ENCODE measurements at places on chromosomes 2 and 18.
A peak's percentile ranks its signal among the peaks of the same experiment; 100 is the strongest.

DNA sequence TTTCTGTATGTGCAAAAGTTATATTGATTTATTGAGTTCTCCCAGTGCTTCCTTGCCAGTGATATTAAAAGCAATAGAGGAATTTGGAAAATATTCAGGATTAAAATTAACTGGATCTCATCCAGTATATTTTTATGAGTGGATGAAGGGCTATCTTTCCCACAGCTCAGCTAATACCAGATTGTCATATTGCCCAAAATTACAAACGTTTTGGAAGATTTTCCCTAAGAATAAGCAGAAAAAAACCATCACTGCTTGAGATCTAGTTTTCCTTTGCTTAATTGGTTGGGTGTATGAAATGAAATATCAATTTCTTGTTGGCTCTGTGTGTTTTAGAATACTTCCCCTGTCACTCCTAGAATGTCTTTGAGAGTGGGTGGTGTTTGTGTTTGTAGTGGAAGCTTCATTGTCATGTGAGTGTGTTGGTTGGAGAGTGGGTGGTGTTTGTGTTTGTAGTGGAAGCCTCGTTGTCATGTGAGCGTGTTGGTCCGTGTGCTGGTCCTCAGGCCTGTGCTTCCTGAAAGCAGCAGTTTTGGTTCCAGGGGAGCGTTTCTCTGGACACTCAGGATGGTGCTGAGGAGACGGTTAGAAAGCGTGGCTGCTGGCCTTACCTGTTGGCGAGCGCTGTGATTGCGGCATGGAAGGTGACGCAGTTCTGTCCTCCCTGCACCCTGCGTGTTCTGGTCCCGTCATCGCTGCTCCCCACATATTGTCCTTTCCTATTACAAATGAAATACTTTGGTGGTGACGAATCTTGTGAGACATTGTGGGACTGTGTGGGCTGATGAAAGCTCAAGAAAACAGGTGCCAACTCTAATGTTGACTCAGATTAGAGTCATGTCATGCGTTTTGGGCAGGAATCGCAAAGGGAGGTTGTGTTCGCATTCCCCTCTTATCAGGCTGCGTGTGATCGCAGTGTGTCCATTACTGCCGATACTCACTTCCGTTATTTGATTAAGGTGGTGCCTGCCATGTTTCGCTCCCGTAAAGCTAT is 12.4 kb downstream of the ASB1 start:
- DNase-seq, result peak; percentile 95

GRCh38 chr2:99552529-99552928 is 62.7 kb upstream of the REV1 start:
- DNase-seq, result no peak

GRCh38 chr2:63000801-63001200 is 49.8 kb upstream of the OTX1 start:
- peak; percentile 1 for DNase-seq

DNA sequence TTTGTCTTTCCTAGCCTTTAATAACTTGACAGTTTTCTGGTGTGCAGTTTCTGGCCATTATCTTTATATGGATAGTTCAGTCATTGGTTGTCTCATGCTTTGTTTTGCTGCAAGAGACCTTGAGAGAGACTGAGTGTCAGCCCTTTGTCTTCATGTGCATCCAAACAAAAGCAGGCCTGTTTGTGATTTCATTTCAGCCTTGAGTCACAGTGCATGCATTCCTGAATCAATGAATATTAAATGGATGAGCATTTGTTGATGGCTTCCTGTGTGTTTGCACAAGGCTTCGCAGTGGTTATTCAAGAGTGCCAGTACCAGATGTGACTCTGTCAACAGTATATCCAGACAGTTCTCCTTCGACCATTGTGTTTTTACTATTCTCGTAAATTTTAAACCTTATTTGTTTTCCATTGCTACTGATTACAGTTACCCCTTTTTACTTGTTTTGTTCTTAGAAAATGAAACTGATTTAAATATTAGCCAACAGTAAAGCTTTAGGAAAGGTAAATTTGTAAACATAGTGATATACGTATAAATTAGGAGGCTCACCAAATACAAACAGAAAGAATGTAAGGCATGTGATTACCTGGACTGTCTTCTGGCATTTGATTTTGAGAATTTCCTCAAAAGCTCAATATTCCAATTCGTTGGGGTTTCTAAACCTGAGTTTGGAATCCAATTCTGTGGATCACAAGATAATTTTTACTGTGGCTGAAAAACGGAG is 319.8 kb downstream of the CTNNA2 start:
- DNase-seq, result no peak

DNA sequence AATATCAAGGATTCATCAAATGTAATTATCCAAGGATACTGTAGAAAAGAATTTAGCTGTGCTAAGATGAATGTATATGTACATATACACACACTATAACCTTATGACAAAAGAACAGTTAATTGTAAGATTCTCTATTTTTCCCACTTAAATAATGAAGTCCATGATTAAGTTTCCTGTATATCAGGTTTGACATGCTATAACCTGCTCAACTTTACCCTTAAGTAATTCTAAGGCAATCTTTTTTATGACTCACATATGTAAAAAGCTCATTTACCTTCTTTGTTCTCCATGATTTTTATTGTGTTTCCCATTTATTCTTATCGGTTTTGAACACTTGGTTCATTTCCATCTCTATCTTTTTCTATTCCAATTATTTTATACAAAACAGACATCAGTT is 1213.1 kb upstream of the SLC39A10 start:
- no peak for DNase-seq

- DNase-seq, result no peak
Observed at GRCh38 chr2:236694146-236694888, 124.7 kb downstream of the ACKR3 start.

DNA sequence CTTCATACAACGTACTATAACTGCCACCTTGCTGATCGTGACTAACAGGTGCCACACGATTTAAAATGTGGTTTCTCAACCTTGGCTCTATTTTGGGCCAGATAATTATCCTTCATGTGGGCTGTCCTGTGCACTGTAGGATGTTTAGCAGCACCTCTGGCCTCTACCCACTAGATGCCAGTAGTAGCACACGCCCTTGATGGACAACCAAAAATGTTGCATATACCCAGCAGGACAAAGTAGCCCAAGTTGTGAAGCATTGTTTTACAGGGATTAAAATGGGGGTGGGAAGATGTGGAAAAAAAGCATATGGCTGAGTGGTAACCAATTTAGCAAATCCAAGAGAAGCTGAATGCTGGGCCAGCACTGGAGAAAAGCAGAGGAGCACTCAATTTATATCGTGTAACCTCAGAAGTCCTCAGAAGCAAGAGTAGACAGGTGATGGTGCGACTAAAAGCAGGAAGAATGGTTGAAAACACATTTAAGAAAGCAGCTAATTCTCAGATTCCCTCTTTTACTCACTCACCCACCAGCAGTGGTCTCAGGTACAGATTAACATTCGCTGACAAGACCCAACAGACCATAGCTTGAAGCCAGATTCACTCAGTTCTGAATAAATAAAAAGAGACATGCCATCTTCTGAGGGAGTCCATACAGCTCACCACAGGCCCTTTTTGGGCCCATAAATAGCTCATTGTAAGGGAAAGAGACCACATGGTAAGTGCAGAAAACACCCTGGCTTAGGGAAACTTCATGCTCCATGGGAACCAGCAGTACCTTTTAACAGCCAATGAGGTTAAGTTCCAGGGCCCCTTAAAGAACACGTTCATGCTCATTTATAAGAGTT is 50.6 kb downstream of the RAPH1 start:
- DNase-seq, result peak; percentile 30

- no peak for DNase-seq
Observed at GRCh38 chr2:66301022-66301766, 133.7 kb upstream of the MEIS1 start.

GRCh38 chr2:157223624-157224205 is 33.8 kb upstream of the GALNT5 start:
- DNase-seq, result no peak

GRCh38 chr2:25177211-25177611 is 8.8 kb upstream of the POMC start:
- DNase-seq, result no peak

DNA sequence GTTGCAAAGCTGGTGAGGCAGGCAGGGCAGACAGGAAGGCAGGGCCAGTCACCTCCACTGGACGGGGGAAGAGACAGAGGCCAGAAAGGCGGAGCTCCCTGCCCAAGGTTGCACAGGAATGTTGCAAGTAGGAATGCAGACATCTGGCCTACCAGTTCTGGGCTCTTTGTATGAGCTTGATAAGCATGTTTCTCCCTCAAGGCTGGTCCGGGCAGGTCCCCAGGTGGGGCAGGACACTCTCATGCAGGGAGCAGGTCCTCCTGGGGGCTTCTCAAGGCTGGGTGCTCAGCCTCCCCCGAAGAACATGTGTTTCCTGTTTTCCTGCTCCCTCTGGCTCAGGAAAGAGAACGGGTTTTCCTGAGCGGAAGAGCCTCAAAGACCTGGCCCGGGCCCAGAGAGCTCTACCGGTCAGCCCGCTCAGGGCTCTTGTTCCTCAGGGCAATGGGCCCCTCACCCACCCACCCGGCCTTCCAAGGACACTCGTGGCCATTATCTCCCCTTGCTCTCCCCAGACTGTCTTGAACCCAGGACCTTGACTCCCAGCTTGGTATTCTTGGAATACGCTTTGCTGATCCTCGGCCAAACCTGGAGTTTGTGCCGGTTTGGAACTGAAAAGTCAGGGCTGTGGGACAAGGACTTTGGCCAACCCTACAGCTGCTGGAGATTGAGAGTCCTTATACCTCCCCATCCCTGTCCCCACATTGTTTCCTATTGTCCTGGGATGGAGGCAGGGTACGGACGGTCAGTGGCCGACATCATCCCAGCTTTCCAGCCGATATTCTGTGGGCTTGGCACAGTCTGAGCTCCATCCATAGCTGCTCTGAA is 87.7 kb upstream of the HAAO start:
- no peak for DNase-seq

DNA sequence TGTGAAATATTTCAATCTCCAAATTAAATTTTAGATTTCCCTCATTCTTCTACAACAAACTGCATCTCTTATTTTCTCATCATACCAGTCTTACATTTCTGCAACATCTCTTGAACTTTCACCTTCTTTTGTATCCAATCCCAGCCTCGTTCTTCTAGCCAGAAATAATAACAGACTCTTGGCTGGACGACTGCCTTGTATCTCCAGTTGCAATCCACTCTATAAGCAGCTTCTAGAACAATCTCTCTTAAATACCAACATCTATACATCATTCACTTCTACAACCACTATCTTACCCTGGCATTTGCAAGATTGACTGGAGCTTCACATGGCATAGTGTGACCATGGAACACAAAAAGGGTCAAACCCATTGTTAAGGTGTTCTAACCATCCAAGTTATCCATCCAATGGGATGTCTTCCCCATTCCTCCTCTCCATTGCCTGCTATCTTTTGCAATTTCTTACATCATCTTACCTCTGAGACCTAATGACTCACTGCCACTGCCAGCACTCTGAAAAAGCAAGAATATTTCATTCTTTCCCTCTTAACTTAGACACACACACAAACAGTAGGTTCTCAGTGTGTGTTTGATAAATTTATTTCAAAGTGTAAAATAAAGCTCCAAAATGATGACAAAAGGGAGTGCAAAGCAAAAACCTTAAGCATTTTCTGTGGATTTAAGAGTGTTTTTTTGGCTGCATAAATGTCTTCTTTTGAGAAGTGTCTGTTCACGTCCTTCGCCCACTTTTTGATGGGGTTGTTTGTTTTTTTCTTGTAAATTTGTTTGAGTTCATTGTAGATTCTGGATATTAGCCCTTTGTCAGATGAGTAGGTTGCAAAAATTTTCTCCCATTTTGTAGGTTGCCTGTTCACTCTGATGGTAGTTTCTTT is 145.6 kb downstream of the METTL4 start:
- DNase-seq, result peak; percentile 28

GRCh38 chr18:67486534-67486933 is 30.0 kb downstream of the DSEL start:
- DNase-seq, result no peak

DNA sequence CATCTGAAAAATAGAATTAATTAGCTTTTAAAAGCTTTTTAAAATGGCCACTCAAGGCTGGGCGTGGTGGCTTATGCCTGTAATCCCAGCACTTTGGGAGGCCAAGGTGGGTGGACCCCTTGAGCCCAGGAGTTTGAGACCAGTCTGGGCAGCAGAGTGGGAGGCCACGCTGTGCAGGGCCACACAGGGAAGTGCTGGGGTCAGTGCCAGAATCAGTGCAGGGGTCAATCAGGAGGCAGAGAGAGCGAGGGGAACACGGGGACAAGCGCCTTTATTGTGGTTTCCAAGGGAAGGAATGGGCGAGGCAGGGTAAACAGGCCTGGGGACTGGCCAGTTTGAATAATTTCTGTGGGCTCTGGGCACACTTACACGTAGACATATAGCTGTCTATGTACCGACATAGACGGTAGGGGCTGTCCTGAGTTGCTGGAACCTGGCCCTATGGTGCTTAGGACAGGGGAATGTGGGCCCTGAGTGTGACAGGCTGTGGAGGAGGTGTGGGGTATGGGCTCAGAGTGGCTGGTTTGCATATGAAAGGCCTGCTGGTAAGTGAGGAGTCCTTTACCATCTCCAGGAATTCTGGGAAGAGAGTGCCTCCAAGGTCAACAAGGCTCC is 42.9 kb downstream of the DYSF start:
- DNase-seq, result no peak

- no peak for DNase-seq
Observed at GRCh38 chr2:78540255-78540654, 485.2 kb upstream of the REG3G start.

DNA sequence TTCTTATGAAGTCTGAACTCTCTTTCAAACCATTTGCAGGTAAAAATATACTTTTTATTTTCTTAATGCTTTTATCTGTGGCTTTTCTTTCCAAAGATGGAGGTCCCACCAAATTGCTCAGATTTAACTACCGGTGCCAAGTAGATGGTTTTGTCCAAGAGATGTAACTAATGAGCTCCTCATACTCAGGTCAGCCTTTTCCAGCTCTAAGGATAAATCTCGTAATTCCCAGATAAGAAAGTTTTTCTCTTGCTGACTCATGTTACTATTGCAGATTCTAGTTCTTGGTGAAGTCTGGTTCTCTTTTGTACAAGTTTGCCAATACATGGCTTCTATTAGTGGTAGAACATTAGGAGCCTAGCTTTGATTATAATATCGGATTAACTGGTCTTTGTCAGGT is 550.8 kb upstream of the ZNF804A start:
- no peak for DNase-seq

DNA sequence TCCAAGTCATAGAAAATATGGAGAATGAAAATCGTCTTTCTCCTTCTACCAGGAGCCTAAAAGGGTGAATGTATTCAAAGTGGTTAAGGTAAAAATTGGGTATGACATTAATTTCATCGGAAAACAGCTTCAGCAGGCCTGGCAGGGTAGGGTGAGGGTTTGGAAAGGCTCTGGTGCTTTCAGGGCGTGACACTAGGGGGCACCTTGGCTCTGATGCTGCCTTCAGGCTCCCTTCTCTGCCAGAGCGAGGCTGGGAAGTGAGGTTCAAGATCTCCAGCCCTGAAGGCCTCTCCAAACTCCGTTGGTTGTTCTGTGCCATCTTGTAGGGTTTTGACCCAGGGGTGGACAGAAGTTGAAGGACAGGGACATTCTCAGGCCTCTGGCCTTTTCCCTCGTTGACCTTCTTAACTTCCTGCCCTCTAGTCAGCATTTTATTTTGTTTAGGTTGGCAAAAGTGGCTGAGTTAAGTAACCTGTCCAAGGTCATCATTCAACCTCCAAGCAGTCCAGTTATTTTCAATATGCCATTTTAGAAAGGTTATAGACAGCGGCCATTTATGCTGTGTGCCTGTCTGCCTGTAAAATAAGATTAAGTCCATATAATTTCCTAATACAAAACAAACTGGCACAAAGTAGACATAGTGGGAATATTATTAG is 40.3 kb downstream of the EML6 start:
- peak; percentile 15 for DNase-seq

GRCh38 chr2:215354771-215355695 is 43.2 kb downstream of the ATIC start:
- DNase-seq, result peak; percentile 1
